ENCODE measurements at places on chromosomes 1 and 21.

DNA sequence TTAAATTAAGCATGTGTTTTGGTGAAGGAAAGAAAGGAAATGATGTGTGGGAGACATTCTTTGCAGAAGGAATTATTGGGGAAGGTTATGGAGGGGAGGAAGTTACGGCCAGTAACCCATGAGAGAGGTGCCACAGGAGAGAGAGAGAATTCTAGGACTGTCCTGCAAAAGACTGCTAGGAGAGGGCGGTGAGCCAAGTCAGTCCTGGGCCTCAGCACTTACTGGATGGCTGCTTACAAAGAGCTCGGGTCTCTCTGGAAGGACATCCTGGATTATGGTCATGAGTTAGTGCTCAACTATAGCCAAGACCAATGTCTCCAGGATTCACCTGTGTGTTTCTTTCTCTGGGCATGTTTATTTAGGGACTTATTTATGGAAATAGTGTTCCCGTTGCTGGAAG lies 74.4 kb upstream of the HSD17B7 start:
- DNase-seq: no peak

- peak; percentile 91 for DNase-seq
These were observed 5.8 kb downstream of the IFI16 start for GRCh38 chr1:159015440-159015909.

- peak; percentile 43 for DNase-seq
These were observed 386.2 kb upstream of the ADGRL2 start for GRCh38 chr1:81414488-81415015.

DNA sequence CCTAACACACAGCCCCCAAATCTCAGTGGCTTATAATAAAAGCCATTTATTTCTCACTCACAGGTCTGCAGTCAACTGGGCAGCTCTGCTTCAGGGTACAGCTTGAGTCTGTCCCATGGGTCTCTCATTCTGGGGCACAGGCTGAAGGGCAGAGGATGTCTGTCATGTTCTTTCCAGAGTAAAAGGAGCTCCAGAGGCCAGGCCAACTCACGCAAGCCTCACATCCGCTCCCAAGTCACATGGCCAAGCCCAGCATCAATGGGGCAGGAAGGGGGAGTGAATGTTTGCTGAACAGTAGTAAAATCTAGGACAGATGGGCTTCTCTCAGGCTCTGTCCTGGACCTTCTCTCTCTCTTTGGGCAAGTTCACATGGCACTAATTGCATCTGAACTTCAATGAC lies 7.1 kb upstream of the SSBP3 start:
- DNase-seq: peak; percentile 63

DNA sequence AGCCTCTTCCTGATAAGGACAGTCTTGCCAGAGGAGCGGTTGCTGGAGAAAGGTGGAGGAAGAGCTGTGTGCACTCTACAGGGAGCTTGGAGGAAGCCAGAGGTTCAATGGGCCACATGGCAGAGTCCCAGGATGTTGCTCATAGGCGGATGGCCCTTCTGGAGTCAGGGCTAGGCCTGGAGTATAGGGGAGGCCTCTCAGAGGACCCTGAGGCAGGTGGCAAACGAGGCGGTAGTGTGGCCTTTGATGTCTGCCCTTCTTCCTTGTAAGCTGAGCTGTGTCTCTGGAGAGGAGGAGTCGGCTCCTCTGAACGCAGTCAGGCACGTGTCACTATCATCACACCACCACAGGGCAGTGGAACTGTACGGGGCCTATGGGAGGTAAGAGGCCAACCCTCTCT lies 8.6 kb downstream of the PKP1 start:
- DNase-seq: no peak

GRCh38 chr1:242004751-242005495 lies 6.0 kb upstream of the MAP1LC3C start:
- DNase-seq: no peak

DNA sequence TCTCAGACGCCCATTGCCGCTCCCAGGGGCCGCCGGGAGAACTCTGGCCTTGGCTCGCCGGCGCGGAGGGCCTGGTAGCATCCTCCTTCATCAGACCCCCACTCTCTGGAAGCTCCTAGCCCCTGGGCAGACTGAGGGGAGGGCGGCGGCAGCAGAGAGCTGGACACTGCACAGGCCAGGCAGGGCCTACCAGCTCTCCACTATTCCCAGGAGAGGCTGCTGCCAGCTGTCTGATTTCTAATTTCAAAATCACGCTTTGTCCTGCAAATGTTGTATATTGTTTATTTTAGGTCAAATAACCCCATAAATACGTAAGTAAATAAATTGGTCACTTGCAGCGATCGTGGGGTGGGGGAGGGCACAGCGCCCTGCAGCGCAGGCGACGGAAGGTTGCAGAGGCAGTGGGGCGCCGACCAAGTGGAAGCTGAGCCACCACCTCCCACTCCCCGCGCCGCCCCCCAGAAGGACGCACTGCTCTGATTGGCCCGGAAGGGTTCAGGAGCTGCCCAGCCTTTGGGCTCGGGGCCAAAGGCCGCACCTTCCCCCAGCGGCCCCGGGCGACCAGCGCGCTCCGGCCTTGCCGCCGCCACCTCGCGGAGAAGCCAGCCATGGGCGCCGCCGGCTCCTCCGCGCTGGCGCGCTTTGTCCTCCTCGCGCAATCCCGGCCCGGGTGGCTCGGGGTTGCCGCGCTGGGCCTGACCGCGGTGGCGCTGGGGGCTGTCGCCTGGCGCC lies at the start of gene MTARC1:
MTARC1 (plus strand) TSS at position 577 of the 732 bp plus-strand sequence; CDS start at position 609, 32 bp downstream.
- DNase-seq: peak; percentile 76

- no peak for DNase-seq
These were observed 4.0 kb downstream of the CYP4A11 start for GRCh38 chr1:46937270-46937669.

GRCh38 chr1:21896026-21896425 lies 41.1 kb downstream of the HSPG2 start:
- no peak for DNase-seq

- peak; percentile 32 for DNase-seq
These were observed 180.8 kb downstream of the BRINP2 start for GRCh38 chr1:177351361-177352108.

DNA sequence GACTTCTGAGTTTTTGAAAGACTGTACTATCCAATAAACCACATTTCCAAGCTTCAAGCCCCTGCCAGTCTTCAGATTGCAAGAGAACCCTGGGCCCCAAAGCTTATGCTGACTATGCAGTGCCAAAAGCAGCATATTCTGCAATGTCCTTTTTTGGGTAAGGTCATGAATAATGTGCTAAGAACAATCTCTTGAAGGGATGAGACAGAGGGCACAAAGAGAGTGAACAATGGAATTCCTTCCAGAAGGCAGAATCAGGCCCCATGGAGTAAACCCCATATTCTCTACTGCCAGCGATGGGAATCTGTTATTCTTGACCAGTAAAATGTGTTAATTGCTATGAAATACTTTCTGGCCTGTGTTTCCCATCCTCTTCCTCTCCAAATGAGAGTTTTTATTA lies 190.4 kb downstream of the RGS7 start:
- no peak for DNase-seq

GRCh38 chr1:31033598-31033997 lies 31.9 kb downstream of the PUM1 start:
- DNase-seq: no peak

Measured in suppressor macrophage treated with lipopolysaccharide for 1 hour (primary cell).